ENCODE measurements at places on chromosomes 1 and 21.

DNA sequence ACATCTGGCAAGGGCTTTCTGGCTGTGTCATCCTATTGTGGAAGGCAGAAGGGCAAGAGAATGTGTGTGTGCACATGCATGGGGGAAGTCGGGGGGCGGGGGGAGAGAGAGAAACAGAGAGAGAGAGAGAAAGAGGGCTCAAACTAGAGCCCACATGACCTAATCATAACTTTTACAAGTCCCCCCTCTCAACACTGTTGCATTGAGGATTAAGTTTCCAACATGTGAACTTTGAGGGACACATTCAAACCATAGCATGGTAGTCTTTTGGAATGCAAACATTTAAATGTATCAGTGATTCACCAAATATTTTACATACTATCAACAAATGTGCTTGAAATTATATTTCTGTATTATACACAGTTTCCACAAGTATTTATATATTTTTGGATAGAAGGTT, 655.4 kb upstream of the B3GALT2 start:
- DNase-seq, result no peak

DNA sequence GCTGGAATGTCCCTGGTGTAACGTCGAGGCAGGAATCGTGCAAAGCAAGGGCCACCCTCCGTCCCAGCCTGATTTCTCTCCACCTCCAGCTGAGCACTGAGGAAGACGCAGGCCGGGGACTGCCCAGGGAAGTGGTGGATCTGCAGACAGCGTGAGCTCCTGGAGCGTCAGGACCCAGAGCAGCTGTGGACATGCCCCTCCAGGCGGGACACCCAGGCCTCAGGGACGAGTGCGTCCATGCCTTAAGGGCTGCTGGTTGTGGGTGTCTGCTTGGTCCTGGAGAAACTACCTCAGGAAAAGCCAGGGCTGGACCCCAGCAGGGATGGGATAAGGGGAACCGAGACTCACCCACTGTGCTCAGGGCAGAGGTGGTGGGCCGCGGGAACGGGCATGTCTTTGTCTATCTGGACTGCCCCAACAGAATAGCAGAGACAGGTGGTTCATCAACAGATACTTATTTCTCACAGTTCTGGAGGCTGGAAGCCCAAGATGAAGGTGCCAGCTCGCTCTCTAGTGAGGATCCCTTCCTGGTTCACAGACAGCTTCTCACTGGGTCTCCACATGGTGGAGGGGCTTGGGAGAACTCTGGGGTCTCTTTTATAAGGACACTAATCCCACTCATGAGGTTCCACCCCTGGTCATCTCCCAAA, 5.8 kb upstream of the MMEL1 start:
- no peak for DNase-seq

GRCh38 chr1:152873495-152873894, 4.6 kb upstream of the SMCP start:
- no peak for DNase-seq

DNA sequence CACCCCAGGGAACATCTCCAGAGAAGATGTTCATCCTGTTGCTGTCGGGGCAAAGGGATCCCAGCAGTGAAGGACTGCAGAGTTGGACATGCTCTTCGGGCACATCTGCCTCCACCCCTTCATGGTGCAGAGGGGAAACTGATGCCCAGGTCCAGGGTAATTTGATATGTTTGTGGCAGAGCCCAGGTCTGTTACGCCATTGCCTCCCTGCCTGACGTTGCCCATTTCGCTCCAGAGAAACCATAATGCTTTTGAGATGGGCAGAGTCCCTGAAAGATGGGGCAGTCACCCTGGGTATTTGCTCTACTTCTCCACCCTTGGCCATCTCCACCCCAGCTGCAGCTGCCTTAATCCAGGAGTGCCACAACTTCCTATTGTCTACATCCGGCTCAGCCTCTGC, 290.4 kb upstream of the POU3F1 start:
- no peak for DNase-seq

- DNase-seq, result no peak
These were observed 12.2 kb upstream of the IL10 start for GRCh38 chr1:206784471-206784903.

DNA sequence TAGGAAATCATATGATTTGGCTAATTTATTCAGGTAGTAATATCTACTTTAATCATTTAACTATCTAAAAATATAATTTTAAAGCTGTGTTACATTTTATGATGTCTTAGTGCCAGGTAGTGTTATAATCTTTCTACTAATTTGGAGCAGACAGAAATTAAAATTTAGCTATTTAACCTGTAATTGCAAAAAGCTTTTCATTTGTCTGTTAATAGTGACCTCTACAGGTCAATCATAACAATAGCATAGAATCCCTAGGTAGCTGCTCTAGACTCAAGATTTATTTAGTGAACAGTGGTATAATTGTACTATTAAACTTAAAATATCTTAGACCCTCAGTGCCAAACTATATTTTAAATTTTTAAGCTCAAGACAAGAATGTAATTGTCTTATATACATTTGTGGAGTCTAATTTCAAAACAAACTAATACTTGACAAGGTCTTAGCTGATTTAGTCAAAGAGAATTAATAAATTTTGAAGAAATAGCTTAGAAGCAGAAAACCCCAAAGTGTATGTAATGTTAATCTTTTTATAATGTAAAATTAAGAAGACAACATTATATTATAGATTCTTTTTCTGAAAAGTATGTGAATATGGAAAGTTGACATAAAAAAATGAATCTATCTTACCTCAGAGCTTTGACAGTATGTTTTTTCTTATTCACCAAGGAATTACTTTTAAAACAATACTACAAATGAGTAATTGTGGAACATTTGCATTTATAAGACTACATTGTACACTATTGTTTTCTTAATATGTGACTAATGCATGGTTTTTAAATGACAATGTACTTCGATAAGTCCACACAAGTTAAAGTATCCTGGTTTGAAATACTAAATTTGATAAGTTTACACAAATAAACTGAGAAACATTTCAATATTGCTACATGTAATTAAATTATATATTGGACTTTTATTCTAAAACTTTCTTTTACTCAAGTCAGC, 64.1 kb upstream of the RNPC3 start:
- no peak for DNase-seq

DNA sequence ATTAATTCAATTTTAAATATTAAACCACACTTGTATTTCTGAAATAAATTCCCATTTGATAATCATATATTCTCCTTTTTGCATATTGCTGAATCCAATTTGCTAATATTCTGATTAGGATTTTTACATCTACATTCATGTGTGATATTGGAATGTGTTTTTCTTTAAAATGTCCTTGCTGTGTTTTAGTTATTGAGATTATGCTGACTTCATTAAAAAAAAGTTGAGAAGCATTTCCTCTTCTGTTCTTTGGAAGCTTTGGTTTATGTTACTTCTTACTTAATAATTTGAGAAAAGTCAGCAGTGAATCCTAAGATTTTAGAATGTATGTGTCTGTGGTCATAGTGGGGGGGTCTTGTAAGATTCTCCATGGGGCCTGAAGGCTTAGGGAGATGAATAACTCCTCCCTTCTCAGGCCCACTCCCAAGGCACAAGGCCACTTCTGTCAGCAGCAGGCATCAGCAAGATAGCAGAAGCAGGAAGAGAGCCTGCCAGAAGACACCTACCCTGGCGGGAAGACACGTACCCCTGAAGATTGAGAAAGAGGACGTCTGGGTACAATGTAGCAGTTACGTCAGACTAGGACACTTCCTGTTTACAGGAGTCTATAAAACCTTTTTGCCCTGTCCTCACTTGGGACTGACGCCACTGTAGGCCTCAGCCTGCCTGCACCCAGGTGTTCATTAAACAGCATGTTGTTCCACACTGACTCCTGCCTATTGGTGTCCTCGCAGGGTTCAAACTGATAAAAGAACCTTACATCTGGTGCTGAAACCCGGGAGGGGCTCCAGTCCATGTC, 56.9 kb downstream of the ODF2L start:
- no peak for DNase-seq

GRCh38 chr1:86997538-86997937, 83.1 kb downstream of the HS2ST1 start:
- DNase-seq, result no peak

DNA sequence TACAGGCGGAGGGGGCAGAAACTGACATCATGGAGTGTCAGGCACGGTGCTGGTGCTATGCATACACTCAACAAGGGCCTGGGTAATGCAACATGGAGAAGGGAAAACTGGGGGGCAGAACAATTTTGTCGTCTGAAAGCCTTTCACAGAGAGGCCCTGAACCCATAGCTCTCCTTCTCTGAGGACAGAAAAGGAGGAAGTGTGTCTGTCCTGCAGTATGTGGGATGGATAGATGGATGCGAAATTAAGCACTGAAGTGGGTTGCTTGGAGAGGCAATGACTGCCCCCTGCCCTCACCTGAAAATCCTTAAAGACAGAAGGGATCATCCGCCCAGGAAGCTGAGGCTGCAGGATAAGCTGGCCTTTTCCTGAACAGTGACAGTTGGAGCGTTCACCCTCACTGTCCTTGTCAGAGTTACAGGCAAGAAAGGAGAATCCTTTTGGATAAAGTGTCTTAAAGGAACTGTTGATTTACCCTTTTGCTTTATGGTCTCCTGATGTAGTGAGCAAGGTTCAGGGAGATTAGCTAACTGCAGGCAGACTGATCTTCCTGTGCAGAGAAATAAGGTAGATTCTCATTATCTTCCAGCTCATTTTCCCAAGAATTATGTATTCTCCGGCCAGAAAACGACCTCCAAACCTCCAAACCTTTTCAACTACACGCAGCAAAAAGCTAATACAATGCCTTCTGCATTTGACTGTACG, 1.6 kb upstream of the FAM20B start:
- peak; percentile 83 for DNase-seq

- no peak for DNase-seq
These were observed 153.7 kb upstream of the ZBTB40 start for GRCh38 chr1:22297999-22298398.

DNA sequence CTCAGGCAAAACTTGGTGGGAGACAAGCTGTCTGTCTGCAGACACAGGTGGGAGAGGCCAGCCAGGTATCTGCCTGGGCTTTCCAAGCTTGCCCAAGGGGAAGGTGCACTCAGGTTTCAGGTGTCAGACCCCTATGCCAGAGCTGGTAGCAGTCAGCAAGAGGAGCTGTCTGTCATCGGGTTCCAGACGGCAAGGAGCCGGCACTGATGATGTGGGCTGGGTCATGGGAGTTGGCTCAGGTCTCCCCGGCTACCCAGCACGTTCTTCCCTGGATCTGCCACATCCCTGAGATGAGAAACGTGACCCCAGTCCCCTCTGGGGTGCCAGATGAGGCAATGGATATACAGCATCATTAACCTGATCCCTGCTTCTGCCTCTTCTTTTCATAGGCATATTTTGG, 23.0 kb downstream of the TMCC2 start:
- DNase-seq, result no peak

DNA sequence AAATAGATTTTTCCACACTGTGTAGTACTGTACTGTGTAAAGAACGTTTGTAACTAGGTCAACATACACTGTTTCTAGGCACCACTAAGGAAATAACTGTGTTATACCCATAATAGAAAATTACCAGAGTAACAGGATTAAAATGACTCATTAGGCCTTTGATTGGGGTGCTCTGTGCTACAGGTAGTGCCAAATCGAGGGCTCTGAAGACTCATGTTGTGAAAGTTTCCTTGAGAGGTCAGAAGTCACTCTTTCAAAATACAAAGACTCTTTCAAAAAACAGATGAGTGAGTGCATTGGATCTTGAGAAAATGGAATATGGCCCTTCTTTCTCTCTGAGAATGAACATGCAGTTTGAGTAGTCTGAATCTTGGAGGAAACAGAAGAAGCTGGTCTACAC, 143.0 kb downstream of the MRPL39 start:
- no peak for DNase-seq

DNA sequence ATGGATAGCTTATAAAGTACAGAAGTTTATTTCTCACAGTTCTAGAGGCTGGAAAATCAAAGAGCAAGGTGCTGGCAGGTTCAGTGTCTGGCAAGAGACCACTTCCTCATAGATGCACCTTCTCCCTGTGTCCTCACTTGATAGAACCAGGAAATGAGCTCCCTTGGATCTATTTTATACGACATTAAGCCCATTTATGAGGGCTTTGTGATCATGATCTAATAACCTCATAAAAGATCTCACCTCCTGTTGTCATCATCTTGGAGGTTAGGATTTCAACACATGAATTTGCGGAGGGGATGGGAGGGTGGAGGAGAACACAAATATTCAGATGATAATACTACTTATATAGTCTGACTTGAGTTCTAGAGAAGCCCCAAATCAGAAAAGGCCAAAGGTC, 222.1 kb upstream of the SNX7 start:
- no peak for DNase-seq

DNA sequence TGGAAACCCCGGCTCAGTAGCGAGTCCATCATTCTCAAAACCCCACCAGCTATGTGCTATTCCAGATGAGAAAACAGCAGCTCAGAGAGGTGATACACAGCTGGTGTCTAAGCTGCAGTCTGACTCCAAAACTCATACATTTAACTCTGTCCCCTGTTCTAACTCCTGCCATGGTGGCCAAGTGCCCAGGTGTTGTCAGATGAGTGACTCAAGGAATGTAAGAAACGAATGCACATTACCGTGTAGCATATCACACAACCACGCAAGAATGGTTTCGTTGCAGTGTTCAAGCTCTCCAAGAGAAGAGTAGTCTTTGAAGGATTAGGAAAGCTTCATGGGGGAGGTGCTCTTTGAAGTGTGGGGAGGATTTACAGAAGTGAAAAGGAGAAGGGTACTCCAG, 4.7 kb upstream of the XKR8 start:
- no peak for DNase-seq

- no peak for DNase-seq
These were observed 19.5 kb upstream of the NCMAP start for GRCh38 chr1:24536391-24536840.

GRCh38 chr1:51648180-51649109, 31.6 kb downstream of the OSBPL9 start:
- no peak for DNase-seq

- DNase-seq, result no peak
These were observed 194.6 kb downstream of the ST6GALNAC3 start for GRCh38 chr1:76269155-76269554.

DNA sequence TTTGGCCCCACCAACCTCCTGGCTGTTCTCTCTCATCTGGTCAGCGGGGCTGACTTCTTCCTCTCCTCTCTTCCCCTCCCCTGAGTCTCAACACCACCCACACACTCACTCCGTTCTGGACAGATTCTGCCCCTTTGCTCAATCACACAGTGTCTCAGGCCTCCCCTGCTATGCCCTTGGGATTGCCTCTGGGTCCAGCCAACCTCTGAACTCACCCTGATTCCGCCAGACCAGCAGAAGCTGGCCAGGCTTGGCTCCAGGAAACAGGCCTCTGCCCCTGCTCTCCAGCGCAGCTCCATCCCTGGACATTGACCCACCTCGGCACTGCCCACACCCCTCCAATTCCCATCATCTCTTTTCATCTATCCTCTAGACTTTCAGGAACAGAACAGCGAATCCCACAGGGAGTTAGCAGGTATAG, 22.1 kb downstream of the AHDC1 start:
- DNase-seq, result no peak

Data from WERI-Rb-1 (cell line).